ENCODE measurements at places on chromosomes 5 and 9.

DNA sequence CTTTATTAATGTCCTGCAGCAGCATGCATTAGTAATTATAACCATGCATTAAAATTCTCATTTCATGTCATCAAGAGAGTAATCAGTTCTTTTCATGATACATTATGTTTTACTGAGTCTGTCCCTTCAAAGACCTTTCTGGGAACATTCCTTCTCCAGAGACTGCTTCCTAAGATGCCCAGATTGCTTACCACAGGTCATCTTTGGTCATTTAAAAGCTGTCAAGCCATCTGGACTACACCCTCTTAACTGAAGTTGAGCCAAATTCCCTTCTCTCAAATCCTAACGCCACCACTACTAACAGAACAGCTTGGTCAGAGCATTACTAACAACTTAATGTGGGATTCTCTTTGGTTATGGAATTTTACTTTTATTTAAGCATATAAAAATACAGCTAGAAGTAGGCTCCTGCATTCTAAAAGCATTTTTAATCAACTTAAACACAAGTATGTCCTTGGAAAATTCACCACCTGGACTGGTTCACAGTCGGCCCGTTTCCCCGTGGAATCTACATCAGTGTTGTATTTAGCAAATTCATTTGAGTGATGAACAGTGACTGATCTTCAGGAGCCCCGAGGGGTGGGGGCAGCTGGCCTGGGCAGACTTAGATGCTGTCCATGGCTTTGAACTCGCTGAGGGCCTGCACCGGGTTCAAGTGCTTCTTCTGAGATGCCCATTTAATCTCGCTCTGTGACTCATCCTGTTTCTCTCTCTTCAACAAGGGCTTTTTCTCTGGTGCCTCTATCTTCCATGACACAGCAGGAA lies 92.8 kb upstream of the CCDC112 start:
- DNase-seq, result no peak

DNA sequence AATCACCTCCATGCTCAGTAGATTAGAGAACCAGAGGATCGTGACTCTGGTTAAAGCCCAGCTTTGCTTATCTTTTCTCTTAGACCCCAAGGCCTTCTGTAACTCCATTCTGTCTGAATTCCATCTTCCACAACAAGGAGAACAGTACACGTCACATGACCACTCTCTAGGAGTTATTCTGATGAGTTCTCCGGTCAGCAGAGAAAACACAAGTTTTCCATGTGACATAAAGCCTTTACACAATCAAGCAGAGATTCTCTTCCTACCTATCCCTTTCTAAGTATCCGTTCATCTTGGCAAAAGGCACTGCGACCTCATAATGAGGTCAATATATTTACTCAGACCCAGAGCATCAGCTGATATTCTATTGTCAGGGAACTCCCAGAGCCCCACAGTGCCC lies 112.3 kb downstream of the TRPM6 start:
- DNase-seq, result no peak

GRCh38 chr5:111135946-111136345 lies 43.8 kb downstream of the WDR36 start:
- DNase-seq, result no peak

GRCh38 chr9:87886210-87886932 lies 3.7 kb downstream of the SPATA31E1 start:
- no peak for DNase-seq

DNA sequence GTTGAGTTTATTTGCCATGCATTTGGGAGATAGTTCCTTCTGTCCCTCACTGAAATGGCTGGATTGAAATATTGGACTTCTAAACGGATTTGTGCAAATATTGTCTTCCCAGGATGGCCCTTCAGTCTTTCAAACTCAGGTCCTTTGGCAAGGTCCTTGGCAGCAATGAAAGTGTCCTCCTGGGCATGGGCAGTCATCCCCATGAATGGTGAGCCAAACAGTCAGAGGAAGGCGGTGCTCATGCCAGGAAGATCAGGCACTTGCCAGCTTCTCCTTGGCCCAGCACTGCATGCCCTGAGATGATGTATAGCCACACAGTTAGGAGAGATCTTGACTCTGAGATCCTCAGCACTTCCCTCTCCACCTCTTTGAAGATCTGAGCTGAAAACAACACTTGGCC lies 221.4 kb upstream of the KLF4 start:
- DNase-seq, result no peak

DNA sequence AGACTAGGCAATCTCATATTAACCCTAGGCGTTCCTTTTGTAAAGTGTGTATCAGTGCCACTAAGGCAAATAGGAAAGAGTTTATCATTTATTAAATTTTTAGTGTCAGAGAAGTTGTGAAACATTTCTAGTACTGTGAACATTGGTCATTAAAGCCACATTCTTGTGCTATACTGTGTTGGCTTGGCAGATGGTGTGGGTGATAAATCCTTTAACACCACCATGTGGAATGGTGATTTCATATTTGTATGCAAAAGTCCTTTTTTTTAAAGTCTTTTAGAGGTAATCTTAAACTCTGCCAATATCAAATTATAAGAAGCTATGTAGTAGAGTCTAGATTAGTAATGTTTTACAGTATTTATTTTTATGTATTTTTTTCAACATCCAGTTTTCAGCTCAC lies 18.1 kb downstream of the SLC12A2 start:
- DNase-seq, result no peak

DNA sequence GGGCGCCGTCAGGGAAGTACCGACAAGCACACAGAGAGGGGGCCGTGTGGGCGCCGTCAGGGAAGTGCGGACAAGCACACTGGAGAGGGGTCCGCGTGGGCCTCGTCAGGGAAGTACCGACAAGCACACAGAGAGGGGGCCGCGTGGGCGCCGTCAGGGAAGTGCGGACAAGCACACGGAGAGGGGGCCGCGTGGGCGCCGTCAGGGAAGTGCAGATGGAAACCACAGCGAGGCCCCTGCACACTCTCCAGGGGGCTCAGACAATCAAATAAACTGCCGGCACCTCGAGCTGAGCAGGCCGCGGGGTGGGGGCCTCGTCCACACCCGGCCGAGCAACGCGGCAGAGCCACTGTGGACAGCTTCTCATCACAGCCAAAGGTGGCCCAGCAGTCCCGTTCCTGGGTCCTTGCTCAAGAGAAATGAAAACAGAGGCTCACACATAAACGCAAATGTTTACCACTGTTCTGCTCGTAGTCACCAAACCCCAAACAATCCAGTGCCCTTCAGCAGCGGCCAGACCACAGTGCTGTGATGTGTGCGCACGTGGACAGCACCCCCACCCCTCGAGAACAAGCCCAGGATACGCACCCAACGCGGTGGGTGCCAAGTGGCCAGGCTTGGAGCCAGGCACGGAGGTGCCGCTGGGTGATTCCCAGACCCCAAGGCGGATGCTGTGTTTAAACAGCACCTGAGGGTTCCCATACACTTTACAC lies 24.7 kb downstream of the TPPP start:
- no peak for DNase-seq
